Endodermal cell (in vitro differentiated cells): ENCODE measurements at places on chromosomes 7 and 10.

DNA sequence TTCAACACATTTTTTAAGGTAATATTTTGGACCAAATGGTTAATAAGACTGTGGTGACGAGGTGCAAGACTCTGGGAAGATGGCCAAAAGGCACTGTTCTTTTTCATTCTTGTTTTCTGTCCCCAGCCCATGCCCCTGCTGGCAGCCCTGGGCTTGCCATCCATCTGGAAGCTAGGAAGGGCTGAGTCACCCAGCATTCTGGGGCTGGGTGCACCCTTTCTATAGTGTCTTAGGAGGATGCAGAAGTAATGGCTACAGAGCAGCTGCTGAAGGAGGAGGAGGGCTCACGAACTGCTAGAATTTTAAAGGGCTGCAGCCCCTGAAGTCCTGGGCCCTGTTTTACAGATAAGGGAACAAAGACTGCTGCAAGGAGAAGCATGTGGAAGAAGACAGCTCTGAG, 42.8 kb upstream of the ZNF32 start:
- DNase-seq: no peak

- DNase-seq: peak; percentile 72
Measured at GRCh38 chr7:37833107-37833817, 15.1 kb upstream of the NME8 start.

DNA sequence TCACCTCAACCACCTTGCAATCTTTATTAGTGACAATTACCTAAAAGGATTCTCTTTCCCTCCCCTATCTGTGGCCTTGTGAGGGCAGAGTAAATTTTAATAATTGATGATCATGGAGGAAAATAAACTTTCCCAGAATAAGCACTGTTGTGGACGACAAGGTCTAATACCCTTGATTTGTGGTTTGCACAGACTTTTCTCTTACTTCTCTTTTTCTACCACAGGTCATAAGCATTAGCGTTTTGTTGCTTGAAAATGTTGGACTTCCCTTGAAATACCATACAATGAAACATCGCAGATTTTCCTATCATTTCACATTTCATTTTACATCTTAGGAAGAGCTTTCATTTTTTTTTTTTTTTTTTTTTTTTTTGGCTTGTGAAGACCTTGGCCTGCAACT, 188.1 kb upstream of the TMEM72 start:
- DNase-seq: no peak

GRCh38 chr10:126286256-126286780, 102.0 kb downstream of the ADAM12 start:
- no peak for DNase-seq

GRCh38 chr10:6204063-6204340, 1.3 kb downstream of the PFKFB3 start:
- peak; percentile 79 for DNase-seq

GRCh38 chr7:102415685-102416225, 17.6 kb upstream of the ORAI2 start:
- no peak for DNase-seq

GRCh38 chr7:136002802-136003201, 25.6 kb upstream of the MTPN start:
- DNase-seq: no peak

- DNase-seq: peak; percentile 91
Measured at GRCh38 chr7:112869111-112869774, 79.0 kb upstream of the TMEM168 start.

- DNase-seq: no peak
Measured at GRCh38 chr10:118669020-118669791, 73.8 kb upstream of the PRLHR start.

DNA sequence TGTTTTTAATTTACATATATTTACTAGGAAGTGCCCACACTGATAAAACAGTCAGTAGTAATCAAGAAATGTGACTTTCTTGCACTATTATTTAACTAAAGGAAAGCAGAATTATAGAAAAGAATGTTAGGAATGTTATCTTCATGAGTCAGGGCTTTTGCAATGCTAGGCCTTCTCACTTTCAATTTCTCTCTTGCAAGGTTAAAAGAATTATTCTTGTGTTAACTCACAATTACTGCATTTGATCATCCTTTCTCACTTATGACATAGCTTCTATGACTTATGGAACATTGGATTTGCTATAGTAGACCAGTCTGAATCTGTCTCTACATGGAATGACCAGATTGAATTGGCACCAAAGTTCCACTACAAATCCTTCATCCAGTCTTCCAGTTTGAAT, 192.4 kb downstream of the SDK1 start:
- DNase-seq: no peak

DNA sequence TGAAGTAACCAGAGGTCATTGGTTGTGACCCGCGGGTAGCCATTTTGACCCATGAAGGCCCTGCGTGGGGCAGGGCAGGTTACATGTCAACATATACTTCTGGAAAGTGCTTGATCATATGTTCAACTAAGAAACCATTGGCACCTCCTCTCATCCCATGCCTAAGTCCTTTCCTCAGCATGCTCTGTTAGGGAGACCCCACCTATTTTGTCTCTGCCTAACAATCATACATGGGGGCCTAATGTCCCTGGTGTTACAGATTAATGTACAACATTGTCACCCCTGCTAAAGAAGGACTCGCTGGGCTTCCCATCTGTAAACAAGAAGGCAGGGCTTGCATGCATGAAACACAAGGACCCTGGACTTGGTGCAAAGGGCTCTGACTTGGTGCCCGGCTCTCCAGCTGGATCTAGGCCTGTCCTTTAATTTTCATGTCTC, 133.7 kb upstream of the TNS3 start:
- no peak for DNase-seq

GRCh38 chr10:119333146-119333792, 125.9 kb downstream of the GRK5 start:
- DNase-seq: peak; percentile 71

DNA sequence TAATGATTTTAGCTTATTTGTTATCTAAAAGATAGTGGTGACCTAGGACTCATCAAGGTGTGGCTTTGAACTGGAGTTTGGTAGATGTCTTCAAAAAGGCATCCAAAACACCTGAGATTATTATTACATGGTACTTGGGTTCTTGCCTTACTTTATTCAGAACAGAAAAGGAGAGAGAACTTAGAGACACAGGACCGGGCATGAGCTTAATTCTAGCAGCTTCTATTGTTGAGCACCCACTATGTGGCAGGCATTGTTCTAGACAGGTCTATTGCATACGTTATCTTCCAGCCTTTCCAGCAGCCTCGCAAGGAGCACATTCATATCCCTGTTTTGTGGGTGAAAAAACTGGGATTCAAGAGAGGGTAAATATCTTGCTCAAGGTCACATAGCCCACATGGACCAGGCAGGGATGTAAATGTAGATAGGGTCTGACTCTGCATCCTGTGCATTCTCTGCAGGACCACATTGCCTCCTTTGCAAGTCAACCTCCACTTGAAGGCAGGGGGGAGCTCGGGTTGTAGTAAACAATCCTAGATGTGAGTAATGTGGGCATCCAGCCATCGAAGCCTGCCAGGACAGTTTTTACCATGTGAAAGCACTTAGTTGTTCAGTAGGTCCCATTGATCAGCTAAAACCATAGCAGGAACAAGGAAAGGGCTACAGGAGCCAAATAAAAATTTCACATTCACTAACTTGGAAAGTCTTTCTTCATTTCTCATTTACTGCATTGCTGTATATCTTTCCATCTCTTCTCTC, 551.4 kb downstream of the LRMDA start:
- no peak for DNase-seq

DNA sequence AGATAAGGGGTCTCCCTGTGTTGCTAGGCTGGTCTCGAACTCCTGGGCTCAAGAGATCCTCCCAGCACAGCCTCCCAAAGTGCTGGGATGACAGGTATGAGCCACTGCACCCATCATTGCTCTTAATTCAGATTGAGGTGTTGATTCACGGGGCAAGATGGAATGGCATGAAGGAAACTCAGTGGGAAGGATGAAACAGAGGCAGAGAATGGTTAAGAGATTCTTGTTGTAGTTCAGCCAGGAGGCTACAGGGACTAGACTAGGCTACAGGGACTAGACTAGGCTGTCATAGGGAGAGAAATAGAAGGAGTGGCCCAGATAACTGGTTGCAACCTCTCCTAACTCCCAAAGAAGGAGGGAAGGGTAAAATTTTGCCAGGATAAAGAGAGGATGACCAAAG, 48.0 kb downstream of the THNSL1 start:
- no peak for DNase-seq

- DNase-seq: no peak
Measured at GRCh38 chr7:95589031-95589430, 7.3 kb downstream of the PDK4 start.

GRCh38 chr10:12186323-12186722, 9.4 kb downstream of the NUDT5 start:
- DNase-seq: no peak

DNA sequence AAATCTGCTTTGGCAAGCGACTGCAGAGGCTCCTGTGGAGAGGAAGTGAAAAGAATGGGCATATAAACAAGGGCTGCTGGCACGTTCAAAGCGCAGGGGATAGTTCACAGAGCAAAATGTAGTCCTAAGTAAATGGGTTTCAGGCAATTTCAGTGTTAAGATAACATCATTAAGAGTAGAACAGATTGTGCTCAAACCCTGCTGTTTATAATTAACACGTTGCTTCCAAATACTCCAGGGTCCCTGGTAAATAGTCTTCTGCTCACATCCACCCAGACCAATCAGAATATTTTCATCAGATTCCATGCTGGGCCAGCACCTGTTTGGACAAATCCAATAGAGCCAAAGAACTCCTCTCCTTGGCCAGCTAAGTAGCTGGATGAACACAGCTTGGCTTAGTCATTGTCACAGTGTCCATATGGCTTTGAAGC, 81.4 kb downstream of the ORC5 start:
- no peak for DNase-seq

- no peak for DNase-seq
Measured at GRCh38 chr7:84568781-84569180, 374.2 kb upstream of the SEMA3A start.

- DNase-seq: no peak
Measured at GRCh38 chr10:89389254-89389653, 3.2 kb upstream of the IFIT1 start.

- DNase-seq: peak; percentile 53
Measured at GRCh38 chr10:127851661-127852194, 41.0 kb downstream of the CLRN3 start.

GRCh38 chr10:124667425-124668345, 76.5 kb downstream of the FAM53B start:
- DNase-seq: no peak

DNA sequence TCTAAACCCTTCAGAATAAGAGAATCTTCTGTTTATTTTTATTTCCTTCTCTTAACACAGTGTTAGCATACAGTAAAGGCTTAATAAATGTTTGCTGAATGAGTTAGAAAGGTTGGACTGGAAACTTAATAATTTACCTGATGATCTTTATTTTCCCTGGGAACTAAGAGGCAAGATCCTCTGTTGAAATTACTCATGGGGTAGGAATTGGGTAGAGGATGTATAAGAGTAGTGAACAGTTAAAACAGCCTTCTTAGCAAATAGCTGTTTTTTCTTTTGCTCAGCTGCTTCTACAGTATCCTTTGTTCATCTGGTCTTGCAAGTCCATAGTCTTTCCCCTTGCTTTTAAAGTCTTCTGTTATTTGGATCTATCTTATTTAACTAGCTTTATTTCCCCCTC, 80.0 kb downstream of the AKAP9 start:
- no peak for DNase-seq

DNA sequence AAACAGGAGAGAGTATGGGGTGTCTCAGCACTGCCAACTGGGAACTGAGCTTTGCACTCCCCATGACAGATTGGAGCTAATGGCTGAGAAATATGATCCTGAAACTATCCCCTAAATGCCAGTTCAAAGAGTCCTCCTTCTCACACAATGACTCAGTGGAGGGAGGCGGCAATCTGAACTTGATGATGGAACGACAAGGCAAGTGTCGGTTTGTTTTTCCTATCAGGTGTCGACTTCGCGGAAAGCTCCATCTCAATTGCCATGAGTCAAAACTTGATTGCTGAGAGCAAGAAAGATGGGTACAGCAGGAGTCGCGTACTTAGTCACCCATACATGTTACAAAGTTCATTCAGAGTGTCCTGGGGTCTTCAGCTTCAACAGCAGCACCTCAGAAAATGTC, 52.5 kb downstream of the NPY start:
- peak; percentile 69 for DNase-seq

DNA sequence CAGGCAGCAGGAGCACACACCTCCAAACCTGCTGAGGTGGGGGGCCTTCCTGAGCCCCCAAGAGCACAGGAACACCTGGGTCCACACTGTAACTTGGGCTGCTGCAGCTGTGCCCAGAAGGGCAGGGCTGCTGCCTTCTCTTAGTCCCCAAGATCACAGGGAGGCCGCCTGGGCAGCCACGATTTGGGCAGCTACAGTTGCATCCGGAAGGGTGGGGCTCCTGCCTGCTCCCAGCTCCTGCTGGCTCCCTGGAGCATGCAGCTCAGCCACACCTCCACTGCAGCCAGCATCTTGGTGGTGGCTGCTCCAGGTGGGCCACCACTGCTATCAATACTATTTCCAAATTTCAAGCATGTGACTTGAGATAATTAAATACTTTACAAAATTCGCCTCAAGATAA, 38.5 kb upstream of the AGMO start:
- peak; percentile 54 for DNase-seq

GRCh38 chr10:95264227-95265051, 26.4 kb downstream of the PDLIM1 start:
- peak; percentile 79 for DNase-seq

- DNase-seq: no peak
Measured at GRCh38 chr10:6518791-6519429, 61.2 kb downstream of the PRKCQ start.

DNA sequence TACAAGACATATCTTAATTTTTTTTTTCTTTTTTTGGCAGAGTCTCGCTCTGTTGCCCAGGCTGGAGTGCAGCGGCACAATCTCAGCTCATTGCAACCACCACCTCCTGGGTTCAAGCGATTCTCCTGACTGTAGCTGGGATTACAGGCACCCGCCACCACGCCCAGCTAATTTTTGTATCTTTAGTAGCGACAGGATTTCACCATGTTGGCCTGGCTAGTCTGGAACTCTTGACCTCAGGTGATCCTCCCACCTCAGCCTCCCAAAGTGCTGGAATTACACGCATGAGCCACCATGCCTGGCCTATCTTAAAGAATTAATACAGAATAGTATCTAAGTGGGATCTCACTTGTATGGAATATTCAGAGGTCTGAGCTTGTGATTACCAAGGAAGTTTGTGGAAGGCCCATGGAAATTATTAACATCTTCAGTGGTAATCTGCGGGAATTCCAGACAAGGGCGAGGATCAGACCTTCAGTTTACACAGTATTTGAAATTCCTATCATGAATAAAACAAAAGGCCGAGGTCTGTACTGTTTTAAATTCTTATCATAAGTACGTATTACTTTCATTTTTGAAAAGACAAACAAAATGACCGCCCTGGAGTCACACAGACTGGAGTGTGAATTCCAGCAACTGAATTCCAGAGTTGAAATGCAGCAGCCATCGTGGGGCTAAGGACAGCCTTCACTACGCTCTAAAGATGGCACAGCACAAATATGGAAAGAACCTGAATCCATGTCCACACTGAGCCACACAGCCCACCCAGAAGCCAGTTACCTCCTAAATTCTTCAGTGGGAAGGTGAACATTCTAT, 16.7 kb downstream of the GPRIN2 start:
- no peak for DNase-seq

DNA sequence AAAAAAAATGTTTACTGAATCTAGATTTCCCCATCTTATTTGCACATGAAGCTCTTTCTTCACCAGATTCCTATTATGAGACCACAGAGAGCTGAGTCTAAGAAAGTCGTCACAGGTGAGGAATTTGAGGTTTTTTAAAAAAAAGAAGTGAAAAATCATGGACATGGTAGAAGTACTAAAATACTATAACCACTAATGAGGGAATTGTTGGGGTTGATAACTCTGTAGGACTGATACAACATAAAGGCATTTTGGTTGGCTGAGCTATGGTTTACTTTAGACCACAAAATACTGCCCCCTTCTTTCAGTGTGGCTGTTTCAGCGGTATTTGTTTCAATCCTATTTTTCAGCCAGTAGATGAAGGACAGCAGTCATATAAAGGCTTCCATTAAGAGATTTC, 1111.3 kb downstream of the TYW1 start:
- DNase-seq: no peak
